HFFc6 (cell line): ENCODE measurements at places on chromosomes 12 and 14.
A peak's percentile ranks its signal among the peaks of the same experiment; 100 is the strongest.

GRCh38 chr12:111758120-111758561 lies 8.6 kb upstream of the ALDH2 start:
- H3K4me1 ChIP-seq: no peaks in the 10 kb centered on the region
- H3K27ac ChIP-seq: no peak overlapping the region

DNA sequence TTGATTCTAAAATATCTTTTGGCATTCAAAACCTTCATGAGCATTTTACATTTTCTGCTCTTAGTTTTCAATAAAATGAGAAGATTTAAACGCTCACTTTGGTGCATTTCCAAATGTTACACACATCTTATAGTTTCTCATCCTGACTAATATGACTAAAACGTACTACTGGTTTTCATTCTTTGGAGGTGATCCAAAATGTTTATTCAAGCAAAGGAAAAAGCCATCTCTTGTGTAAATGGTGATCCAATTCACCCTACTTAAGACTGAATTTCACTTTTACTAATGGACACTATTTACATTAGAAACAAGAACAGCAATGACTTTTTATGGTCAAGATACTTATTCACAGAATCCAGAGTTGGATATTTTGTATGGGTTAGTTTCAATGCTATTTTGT lies 86.6 kb downstream of the KITLG start:
- H3K36me3 ChIP-seq: peaks cover 46% of the 10 kb centered on the region
- peak overlapping the region; percentile 52 for H3K4me3 ChIP-seq
- H3K4me1 ChIP-seq: peaks cover 63% of the 10 kb centered on the region
- DNase-seq: peak; percentile 84

- DNase-seq: no peak
- H3K36me3 ChIP-seq: 0 out of 2 replicates have a peak, but pooled peaks cover 4% of the 10 kb centered on the region
- H3K4me3 ChIP-seq: no peak overlapping the region
- H3K4me1 ChIP-seq: peaks cover 33% of the 10 kb centered on the region
- peaks cover 9% of the 10 kb centered on the region for H3K27me3 ChIP-seq
Measured at GRCh38 chr14:51852541-51852940, 7.9 kb upstream of the GNG2 start.

- H3K4me3 ChIP-seq: no peak overlapping the region
- no peak for DNase-seq
- no peaks in the 10 kb centered on the region for H3K36me3 ChIP-seq
- no peak overlapping the region for H3K27ac ChIP-seq
Measured at GRCh38 chr14:105563347-105563737, 37.0 kb downstream of the TMEM121 start.

DNA sequence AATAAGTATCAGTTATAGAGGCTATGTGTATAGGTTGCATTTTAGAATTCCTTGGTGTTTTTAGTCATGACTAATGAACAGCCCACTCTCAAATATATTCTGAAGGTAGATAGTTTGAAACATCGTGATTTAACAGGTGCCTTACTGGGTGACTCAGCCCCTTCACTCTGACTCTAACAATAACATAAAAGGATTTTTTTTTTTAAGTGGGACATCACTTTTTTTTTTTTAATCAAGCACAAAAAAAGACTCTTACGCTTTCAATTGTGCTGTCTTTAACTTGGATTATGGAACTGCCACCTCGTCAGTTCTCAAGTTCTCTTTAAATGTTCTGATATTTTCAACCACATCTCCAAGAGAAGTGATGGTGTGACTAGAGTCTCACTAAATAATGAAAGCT lies 46.6 kb downstream of the PPFIA2 start:
- H3K27ac ChIP-seq: no peak overlapping the region
- no peaks in the 10 kb centered on the region for H3K4me1 ChIP-seq
- no peak for DNase-seq
- no peaks in the 10 kb centered on the region for H3K36me3 ChIP-seq

DNA sequence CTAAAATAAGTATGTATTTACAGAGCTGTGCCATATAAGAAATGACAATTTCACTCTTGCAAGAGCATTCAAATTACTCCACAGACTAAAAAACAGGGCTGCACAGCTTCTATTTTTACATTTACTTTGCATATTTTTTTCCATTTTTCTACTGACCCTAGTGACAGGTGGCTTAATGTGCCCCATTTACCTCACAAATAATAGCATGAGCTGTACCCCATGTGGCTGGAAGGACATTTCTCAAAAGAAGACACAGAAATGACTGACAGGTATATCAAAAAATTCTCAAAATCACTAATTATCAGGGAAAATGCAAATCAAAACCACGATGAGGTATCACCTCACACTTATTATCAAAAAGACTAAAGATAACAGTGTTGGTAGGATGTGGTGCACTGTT lies 1128.6 kb downstream of the SLC16A7 start:
- no peak for DNase-seq
- H3K4me1 ChIP-seq: no peaks in the 10 kb centered on the region
- H3K27ac ChIP-seq: no peak overlapping the region
- no peaks in the 10 kb centered on the region; the same call in 1 of the 2 replicates for H3K27me3 ChIP-seq
- H3K36me3 ChIP-seq: no peaks in the 10 kb centered on the region

GRCh38 chr14:87468531-87468930 lies 524.5 kb downstream of the GALC start:
- no peaks in the 10 kb centered on the region for H3K36me3 ChIP-seq
- DNase-seq: no peak
- H3K4me1 ChIP-seq: no peaks in the 10 kb centered on the region
- no peak overlapping the region for H3K27ac ChIP-seq
- H3K27me3 ChIP-seq: no peaks in the 10 kb centered on the region

DNA sequence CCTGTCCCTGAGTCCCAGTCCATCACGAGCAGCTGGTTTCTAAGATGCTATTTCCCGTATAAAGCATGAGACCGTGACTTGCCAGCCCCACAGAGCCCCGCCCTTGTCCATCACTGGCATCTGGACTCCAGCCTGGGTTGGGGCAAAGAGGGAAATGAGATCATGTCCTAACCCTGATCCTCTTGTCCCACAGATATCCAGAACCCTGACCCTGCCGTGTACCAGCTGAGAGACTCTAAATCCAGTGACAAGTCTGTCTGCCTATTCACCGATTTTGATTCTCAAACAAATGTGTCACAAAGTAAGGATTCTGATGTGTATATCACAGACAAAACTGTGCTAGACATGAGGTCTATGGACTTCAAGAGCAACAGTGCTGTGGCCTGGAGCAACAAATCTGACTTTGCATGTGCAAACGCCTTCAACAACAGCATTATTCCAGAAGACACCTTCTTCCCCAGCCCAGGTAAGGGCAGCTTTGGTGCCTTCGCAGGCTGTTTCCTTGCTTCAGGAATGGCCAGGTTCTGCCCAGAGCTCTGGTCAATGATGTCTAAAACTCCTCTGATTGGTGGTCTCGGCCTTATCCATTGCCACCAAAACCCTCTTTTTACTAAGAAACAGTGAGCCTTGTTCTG lies 41.6 kb downstream of the DAD1 start:
- peaks cover 73% of the 10 kb centered on the region for H3K4me1 ChIP-seq
- H3K36me3 ChIP-seq: no peaks in the 10 kb centered on the region
- peaks cover 2% of the 10 kb centered on the region for H3K27me3 ChIP-seq
- no peak overlapping the region for H3K4me3 ChIP-seq
- no peak overlapping the region for H3K27ac ChIP-seq

DNA sequence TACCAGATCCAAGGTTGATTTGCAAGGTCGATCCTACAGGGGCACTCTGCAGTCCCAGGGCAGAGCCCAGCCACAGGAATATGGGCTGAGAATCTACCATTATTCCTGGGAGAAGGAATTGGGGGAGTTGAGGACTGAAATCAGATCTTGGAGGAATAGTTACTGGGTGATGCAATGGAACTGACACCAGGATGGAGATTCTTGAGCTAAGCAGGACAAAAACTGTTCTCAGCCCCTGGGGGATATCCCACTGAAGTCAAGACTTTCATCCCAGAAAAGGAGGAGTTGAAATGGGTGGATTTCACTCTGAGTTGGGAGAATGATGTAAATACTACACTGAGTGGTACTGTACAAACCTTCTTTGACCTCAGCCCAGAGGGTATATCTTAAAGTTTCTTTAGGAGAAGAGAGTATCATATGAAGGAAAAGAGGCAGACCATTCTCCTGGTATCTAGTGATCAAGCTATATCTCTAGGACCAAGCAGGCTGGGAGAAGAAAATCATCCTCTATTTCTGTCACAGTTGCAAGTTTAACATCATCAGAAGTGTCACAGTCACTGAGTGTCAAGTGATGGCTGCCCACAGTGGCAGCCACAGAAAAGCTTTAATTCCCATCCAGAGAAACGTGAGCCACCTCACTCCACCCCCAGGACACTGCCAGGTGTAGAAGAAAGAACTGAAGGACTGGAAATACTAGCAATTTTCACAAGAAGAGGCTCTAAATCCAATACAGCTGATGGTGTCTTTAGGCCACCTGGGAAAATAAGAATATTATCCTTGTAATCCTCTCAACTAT lies 181.9 kb downstream of the NUAK1 start:
- H3K4me1 ChIP-seq: peaks cover 40% of the 10 kb centered on the region
- no peak overlapping the region for H3K4me3 ChIP-seq
- H3K27ac ChIP-seq: no peak overlapping the region
- no peaks in the 10 kb centered on the region; the same call in 1 of the 2 replicates for H3K27me3 ChIP-seq
- DNase-seq: no peak
- no peaks in the 10 kb centered on the region for H3K36me3 ChIP-seq

DNA sequence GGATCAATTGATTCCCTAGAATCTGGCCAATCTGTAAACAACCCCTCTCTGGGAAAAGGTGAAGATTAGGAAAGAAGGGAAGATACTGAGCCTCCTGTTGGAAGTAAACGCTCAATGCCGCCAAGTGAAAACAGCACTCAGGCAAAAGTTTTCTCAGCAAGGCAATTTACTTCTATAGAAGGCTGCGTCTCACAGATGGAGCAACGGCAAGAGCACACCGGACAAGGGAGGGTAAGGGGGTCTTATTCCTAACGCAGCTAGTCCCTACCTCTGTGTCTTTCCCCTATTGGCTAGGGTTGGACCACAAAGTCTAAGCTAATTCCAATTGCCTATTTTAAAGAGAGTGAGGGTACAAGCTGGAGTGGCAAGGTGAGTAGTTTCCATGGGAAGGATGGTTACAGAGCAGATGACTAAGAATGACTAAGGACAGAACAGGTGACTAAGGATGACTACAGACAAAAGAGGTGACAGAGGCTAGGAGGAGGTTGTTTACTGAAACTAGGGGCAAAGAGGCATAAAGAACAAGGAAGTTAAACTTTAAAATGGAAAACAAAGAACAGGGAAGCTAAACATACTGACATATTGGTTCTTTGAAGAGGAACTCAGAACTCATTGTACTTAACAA lies 5.6 kb upstream of the TTC9 start:
- peaks cover 21% of the 10 kb centered on the region for H3K27me3 ChIP-seq
- DNase-seq: no peak
- no peak overlapping the region for H3K27ac ChIP-seq
- H3K36me3 ChIP-seq: peaks cover 3% of the 10 kb centered on the region; the same call in 1 of the 2 replicates

GRCh38 chr12:4045786-4046494 lies 172.7 kb upstream of the PARP11 start:
- no peaks in the 10 kb centered on the region for H3K4me1 ChIP-seq
- H3K36me3 ChIP-seq: no peaks in the 10 kb centered on the region
- H3K27ac ChIP-seq: no peak overlapping the region

- H3K36me3 ChIP-seq: peaks cover 44% of the 10 kb centered on the region
- no peak overlapping the region for H3K4me3 ChIP-seq
- H3K27me3 ChIP-seq: peaks cover 3% of the 10 kb centered on the region
- peak; percentile 41 for DNase-seq
- H3K4me1 ChIP-seq: peaks cover 27% of the 10 kb centered on the region
Measured at GRCh38 chr12:54404061-54405004, 14.7 kb downstream of the ITGA5 start.

DNA sequence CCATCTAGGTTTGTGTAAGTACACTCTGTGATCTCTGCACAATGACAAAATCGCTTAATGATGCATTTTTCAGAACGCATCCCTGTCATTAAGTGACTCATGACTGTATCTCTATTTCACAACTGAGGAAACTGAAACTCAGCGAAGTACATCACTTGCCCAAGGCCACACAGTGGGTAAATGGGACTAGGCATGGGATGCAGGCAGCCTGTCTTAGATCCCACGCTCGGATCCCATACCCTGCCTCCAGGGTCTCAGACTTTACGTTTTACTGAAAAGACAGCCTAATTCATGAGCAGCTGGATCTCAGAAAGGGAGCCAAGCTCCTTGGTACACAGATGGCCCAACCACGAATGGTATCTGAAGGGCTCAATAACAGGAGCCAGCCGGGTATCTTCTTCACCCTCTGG lies 2.4 kb upstream of the MLEC start:
- H3K27me3 ChIP-seq: no peaks in the 10 kb centered on the region; the same call in none of the 2 replicates
- no peak overlapping the region for H3K4me3 ChIP-seq
- H3K4me1 ChIP-seq: peaks cover 31% of the 10 kb centered on the region
- H3K27ac ChIP-seq: peak overlapping the region; percentile 48; the same call in 1 of the 2 replicates
- no peaks in the 10 kb centered on the region for H3K36me3 ChIP-seq

DNA sequence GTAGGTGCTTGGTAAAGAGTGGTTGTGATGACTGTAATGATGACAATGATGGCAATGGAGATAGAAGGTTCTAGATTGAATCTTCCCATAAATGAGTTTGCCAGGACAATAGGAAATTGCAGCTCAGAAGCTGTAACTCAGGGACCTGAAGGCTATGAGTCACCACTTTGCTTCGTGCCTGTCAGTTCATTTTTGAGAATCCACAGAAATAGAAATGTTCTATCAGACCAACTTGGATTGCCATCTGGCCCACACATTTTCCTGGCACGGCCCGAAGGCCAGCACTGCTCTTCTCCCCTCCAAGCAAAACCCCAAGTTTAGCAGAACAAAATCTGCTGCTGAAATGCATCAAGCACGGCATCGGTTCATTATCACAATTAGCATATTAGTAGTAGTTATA lies 1127.0 kb downstream of the BCL11B start:
- no peaks in the 10 kb centered on the region for H3K27me3 ChIP-seq
- no peak overlapping the region for H3K27ac ChIP-seq
- no peaks in the 10 kb centered on the region for H3K36me3 ChIP-seq
- H3K4me1 ChIP-seq: no peaks in the 10 kb centered on the region
- no peak overlapping the region for H3K4me3 ChIP-seq
- DNase-seq: no peak

- no peak for DNase-seq
- no peaks in the 10 kb centered on the region for H3K4me1 ChIP-seq
- H3K27ac ChIP-seq: no peak overlapping the region
Measured at GRCh38 chr12:48356041-48356768, 5.5 kb upstream of the ZNF641 start.

- H3K27ac ChIP-seq: no peak overlapping the region
- no peaks in the 10 kb centered on the region for H3K36me3 ChIP-seq
- no peak for DNase-seq
- no peak overlapping the region for H3K4me3 ChIP-seq
Measured at GRCh38 chr12:13142747-13143146, 39.3 kb upstream of the GSG1 start.
